ENCODE measurements at places on chromosomes 4 and X.

- DNase-seq: no peak
Observed at GRCh38 chr4:177937041-177937440, 494.8 kb upstream of the AGA start.

GRCh38 chr4:15920723-15921591, 17.6 kb downstream of the FGFBP1 start:
- DNase-seq: no peak

DNA sequence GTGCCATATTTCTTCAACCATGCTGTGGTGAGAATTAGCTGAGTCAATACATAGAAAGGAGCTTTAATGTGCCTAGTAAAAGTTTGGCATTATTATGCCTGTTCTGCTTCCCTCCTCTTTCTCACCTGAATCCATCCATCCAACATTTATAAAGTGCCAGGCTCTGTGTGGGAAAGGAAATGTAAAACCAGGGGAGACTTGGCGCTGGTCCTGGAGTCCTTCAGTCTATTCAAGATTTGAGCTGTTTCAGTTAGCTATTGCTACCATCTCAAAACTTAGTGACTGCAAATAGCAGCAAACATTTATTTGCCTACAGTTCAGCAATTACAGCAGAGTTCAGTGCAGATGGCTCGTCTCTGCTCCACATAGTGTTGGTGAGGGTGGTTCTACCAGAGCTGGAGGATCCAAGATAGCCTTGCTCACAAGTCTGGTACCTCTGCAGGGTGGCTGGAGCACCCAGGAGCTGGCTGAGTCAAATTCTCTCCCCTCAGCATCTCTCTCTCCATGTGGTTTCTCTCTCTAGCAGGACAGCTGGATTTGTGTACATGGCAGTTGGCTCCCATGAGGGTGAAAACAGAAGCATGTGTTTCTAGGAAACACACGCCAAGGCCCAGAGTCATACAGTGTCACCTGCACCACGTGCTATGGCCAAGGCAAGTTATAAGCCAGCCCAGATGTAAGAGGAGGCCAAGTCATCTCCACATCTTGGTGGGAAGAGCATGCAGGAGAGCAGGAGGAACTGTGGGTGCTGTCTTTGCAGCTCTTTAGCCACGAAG, 77.3 kb downstream of the FHDC1 start:
- DNase-seq: no peak

DNA sequence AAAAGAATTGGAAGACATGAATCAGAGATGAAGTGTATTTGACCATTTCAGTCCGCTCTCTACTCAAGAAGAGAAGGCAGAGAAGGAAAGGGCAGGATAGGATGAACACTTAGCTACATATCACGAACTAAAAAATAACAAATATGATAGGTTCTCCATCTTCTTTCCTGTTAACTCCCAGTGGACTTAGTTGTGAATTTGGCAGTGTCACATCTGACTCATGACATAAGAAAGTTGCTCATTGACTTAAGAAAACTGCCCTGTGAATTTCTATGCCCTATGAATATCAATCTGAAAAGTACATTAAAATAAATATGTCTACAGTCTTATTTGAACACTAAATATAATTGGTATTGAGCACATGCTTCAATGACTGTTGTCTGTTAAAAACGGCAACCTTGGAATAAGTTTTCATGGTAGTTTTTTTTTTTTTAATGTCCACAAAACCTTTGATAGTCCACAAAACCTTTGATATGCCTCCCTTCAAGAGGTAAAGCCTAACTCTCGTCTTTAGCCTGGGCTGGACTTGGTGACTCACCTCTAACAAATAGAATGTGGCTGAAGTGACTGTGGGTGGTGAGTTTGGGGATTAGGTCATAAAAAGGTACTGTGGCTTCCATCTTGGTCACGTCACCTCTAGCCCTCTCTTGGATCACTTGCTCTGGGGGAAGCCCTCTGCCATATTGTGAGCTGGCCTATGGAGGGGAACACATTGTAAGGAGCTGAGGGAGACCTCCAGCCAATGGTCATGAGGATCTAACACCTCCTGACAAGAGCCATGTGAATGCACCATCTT, 184.7 kb upstream of the S100G start:
- no peak for DNase-seq

GRCh38 chr4:146648461-146648783, 9.7 kb downstream of the POU4F2 start:
- DNase-seq: no peak

DNA sequence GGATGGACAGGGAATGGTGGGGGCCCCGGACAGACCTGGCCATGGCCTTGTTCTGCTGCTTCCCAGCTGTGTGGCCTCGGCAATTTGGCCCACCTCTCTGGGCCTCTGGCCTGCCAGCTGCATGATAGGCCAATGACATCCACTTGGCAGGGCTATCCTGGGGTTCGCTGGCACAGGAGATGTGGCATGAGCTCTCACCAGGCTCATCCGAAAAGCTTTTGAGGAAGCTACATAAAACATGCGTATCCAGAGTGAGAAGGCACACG, 18.1 kb downstream of the SH3TC1 start:
- no peak for DNase-seq

- DNase-seq: no peak
Observed at GRCh38 chr4:75605928-75606327, 24.4 kb downstream of the CDKL2 start.
